ENCODE measurements at places on chromosomes 6 and 20. TPM values are rescaled to one million over a fixed set of nuclear protein-coding genes. Genes with fewer than 3 reads are reported as not detected.

- H3K27me3 ChIP-seq: peaks cover 20% of the 10 kb centered on the region
- no peaks in the 10 kb centered on the region for H3K4me1 ChIP-seq
- H3K27ac ChIP-seq: no peak overlapping the region
Observed at GRCh38 chr6:159122453-159122852, 46.7 kb upstream of the FNDC1 start.

POU5F1 gene
- total RNA-seq: not detected

NKX2-4 gene
- not detected for total RNA-seq

DNA sequence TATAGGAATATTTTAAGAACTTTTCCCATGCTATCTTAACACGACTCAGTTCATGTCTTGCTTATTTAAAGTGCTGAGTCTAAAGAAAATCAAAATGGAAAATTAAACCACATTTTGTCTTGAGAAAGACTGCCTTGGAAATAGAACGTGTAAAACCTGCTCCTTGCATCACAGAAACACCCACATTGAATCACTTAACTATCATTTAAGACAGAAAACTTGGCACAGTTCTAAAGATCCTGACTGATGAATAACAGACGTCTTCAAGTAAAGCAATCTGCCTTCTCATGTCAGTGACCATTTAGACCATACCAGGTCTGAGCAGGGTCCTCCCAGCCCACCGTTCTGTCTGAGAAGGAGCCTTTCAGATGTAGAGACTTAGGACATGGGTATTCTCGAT, 7.4 kb downstream of the PERP start:
- H3K4me3 ChIP-seq: no peak overlapping the region
- H3K27ac ChIP-seq: no peak overlapping the region
- no peak for DNase-seq

DNA sequence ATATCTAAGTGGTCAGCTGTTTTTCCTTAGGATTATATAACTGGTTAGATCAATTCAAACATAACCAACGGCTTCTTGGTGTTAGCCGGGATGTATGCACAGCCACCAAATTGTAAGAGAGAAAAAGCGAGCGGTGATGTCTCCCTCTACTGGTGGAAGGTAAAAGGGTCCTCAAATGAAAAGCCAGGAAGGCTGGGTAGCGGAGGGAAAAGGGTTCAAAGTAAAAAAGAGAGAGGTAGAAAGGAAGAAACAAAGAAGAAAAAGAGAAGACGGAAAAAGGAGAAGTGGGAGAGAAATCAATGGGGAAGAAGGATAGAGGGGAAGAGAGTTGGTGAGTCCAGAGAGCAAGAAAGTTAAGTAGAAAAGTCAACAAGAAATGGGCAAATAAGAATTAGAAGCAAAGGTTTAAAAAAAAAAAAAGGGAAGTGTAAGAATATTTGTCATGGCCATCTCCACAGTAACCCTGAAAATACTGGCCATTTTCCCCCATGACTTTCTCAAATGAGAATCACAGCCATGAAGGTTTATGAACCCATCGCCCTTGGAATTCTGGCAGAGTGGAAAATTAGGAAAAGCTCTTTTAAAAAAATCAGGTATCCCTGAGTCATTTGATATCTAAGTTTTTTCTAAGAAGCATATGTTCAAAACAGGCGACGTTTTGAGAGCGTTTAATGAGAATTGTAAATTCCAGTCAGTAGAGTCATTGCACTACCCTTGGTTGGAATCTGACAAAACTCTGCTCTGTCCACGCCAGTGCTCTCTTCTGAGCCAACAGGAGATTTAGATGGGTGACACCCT, 155.6 kb upstream of the SNX9 start:
- peaks cover 5% of the 10 kb centered on the region for H3K4me1 ChIP-seq
- no peak overlapping the region for H3K4me3 ChIP-seq
- peaks cover 4% of the 10 kb centered on the region for H3K27me3 ChIP-seq
- H3K27ac ChIP-seq: no peak overlapping the region

DNA sequence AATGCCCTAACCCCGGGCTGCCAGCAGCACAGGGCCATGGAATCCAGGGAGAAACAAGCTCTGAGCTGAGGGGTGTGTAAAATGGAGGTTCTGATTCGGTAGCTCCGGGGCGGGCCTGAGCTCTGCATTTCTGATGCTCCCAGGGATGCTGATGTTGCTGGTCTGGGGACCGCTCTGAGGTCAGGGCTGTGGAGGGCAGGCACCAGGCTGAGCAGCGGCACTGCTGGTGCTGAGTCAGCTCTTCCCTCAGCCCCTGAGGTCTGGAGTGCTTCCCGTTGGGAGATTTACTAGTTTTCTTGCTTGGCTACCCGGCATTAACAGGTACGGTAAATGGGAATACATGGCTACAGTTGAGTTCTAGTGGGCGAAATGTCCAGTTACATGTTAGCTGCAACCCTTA, 18.6 kb upstream of the CST3 start:
- no peak overlapping the region for H3K4me3 ChIP-seq
- H3K36me3 ChIP-seq: no peaks in the 10 kb centered on the region
- H3K27me3 ChIP-seq: peaks cover 10% of the 10 kb centered on the region
- DNase-seq: no peak

DNA sequence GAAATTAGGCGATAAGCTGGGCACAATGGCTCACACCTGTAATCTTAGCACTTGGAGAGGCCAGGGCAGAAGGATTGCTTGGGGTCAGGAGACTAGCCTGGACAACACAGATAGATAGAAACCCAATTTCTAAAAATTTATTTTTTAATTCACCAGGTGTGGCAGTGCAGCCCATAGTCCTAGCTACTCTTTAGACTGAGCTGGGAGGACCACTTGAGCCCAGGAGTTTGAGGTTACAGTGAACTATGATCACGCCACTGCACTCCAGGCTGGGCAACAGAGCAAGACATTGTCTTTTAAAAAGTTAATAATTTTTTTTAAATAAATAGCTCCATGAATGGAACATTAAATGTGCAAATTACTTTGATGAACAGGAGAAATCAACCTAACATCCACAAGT, 8.2 kb downstream of the ZNF318 start:
- H3K27ac ChIP-seq: no peak overlapping the region
- no peak overlapping the region for H3K4me3 ChIP-seq
- no peak for DNase-seq
- H3K36me3 ChIP-seq: peaks cover 57% of the 10 kb centered on the region
- H3K27me3 ChIP-seq: no peaks in the 10 kb centered on the region
- H3K4me1 ChIP-seq: peaks cover 3% of the 10 kb centered on the region

DNA sequence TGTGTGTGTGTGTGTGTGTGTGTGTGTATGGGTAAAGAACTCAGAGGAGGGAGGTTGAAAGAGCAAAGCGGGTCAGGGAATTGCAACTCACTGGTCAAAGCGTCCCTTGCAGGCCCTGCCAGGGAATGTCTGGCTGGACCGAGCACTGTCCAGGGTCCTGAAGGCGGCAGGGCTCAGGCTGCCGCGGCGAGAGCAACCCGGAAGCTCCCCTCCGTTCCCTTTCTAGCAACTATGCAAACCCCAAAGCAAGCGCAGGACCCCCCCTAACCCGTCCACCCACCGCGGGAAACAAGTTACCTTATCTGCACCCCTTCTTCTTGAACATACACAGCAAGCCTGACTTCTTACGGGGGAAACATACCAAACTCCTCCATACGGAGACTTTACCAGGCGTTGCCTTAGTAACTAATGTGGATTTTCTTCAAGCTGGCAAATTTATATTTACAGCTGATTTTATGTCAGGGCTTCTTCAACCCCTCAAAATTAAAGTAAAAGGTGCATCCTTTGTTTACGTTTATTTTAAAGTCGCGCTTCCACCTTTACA, 538 bp upstream of the GRM1 start:
- H3K27me3 ChIP-seq: peaks cover 30% of the 10 kb centered on the region
- no peaks in the 10 kb centered on the region for H3K36me3 ChIP-seq
- H3K27ac ChIP-seq: no peak overlapping the region
- peak; percentile 46 for DNase-seq

DNA sequence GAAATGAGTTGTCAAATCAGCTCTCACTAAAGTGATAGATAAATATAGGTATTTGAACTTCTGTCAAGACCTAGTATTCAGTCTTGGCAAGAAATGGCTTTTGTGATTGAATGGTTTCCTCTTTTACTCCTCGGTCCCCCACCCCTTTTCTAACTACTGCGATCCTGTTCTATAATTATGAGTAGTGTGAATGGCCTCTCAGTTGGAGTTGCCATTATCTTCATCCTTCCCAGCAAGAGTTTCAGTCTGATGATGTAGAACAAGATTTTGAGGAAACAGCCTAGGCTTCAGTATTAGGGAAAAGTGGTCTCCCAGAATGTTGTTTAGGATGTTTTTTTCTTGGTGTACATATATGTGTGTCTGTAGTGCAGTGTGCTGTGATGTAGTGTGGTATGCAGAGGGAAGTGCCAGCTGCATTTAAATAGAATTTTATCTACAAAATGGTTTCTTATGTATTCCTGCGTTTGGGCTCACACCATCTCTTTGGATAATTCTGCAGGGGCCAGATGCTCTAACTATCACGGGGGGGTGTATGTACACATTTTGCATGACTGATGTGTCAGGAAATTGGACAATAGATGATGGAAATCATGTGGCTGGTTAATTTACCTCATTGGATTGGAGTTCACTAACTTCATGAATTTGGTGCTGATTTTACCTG, 180.1 kb upstream of the MMS22L start:
- H3K27ac ChIP-seq: no peak overlapping the region
- no peaks in the 10 kb centered on the region for H3K36me3 ChIP-seq
- DNase-seq: no peak
- no peaks in the 10 kb centered on the region for H3K4me1 ChIP-seq

GRCh38 chr6:41216616-41217015, 11.5 kb upstream of the TREML4 start:
- H3K27ac ChIP-seq: no peak overlapping the region
- no peak for DNase-seq
- peaks cover 10% of the 10 kb centered on the region for H3K36me3 ChIP-seq
- no peaks in the 10 kb centered on the region for H3K4me1 ChIP-seq
- no peak overlapping the region for H3K4me3 ChIP-seq
- peaks cover 17% of the 10 kb centered on the region for H3K27me3 ChIP-seq

TSBP1 gene
- not detected for total RNA-seq

- H3K4me1 ChIP-seq: no peaks in the 10 kb centered on the region
- no peaks in the 10 kb centered on the region for H3K27me3 ChIP-seq
- no peak overlapping the region for H3K4me3 ChIP-seq
- DNase-seq: no peak
- H3K27ac ChIP-seq: no peak overlapping the region
- H3K36me3 ChIP-seq: no peaks in the 10 kb centered on the region
Observed at GRCh38 chr6:98044151-98044561, 761.1 kb upstream of the MMS22L start.

DNA sequence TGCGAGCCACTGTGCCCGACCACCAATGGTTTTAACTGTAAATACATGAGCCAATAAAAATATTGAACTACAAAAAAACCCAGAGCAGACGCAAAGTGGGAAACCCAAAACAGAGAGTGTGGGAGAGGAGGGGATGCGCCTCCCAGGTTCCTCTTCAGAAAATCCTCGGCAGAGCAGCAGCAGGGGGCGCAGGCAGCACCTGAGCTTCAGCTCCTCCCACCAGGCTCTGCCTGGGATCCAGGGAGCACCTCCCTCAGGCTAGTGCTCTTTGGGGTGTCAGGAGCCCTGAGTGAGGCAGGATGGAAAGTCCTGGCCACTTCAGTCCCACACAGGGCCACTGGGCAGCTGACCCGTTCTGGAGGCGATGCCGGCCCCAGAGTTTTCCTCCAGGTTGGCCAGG, 536.9 kb upstream of the CDH4 start:
- H3K4me3 ChIP-seq: no peak overlapping the region
- H3K4me1 ChIP-seq: no peaks in the 10 kb centered on the region
- no peaks in the 10 kb centered on the region for H3K36me3 ChIP-seq
- no peaks in the 10 kb centered on the region for H3K27me3 ChIP-seq
- no peak for DNase-seq

GRCh38 chr6:72824833-72825232, 203.0 kb downstream of the KCNQ5 start:
- peaks cover 8% of the 10 kb centered on the region for H3K4me1 ChIP-seq
- no peaks in the 10 kb centered on the region for H3K27me3 ChIP-seq
- DNase-seq: no peak
- no peak overlapping the region for H3K27ac ChIP-seq

DNA sequence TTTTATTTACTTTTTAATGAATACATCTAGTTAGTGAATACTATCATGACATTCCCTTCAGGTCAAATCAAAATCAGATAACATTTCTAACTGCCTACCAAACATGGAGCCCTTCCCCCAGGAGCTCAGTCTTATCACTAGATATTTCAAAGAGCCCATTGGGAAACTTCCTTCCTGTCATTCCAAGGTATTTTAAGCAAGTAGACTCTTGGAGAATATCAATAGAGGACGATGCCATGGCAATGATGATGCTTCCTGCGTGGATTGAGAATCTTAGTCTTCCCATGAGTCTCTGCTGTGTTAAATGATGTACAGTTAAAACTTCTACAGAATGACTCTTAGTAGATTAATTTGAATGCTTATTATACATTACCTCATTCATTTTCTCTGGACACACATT, 384.9 kb downstream of the CENPW start:
- H3K27ac ChIP-seq: no peak overlapping the region
- no peak for DNase-seq
- H3K36me3 ChIP-seq: no peaks in the 10 kb centered on the region
- no peaks in the 10 kb centered on the region for H3K4me1 ChIP-seq
- no peaks in the 10 kb centered on the region for H3K27me3 ChIP-seq

GJA10 gene
- total RNA-seq: 3.5 TPM

- no peaks in the 10 kb centered on the region for H3K27me3 ChIP-seq
- no peaks in the 10 kb centered on the region for H3K4me1 ChIP-seq
- H3K36me3 ChIP-seq: no peaks in the 10 kb centered on the region
- H3K27ac ChIP-seq: no peak overlapping the region
- H3K4me3 ChIP-seq: no peak overlapping the region
Observed at GRCh38 chr6:161830866-161831616, 557.2 kb upstream of the AGPAT4 start.

- H3K27me3 ChIP-seq: peaks cover 11% of the 10 kb centered on the region
- H3K27ac ChIP-seq: peak overlapping the region; percentile 44
- peaks cover 4% of the 10 kb centered on the region for H3K36me3 ChIP-seq
Observed at GRCh38 chr6:26571592-26572296, 25.0 kb upstream of the ABT1 start.

HFE gene
- 3.1 TPM for total RNA-seq

DNA sequence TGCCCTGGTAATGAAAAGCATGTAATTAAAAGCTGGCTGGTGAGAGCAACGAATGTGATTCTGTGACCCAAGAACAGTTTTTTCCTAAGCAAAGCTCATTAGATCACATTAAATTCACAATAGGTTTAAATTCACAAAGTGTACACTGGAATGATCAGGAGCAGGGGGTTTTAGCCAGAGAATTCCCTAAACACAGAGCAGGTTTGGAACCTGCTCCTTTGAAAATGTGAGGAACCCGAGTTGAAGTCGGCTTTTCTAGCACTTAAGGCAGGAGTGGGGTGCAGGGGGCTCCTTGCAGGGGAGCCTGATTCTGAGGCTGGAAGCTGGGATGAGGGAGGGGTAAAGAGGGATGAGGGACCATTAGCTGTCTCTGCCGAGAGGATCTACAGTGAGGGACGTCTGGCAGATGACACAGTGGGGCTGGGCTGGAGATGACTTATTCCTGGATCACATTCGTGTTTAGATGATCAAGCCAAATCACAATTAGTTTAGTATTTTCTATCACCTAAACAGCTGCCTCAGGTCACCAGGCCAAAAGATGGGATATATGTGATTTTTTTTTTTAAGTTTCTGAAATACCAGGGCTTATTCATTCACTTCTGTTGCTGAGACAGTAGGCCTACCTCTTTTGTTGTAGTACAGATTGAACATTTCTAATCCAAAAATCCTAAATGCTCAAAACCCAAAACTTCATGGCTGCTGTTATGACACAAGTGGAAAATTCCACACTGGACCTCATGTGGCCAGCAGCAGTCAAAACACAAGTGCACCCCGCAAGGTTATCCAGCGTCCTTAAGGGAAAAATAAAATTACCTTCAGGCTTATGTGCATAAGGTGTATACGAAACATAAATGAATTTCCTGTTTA, 93.1 kb upstream of the HIVEP1 start:
- no peaks in the 10 kb centered on the region for H3K36me3 ChIP-seq
- no peak for DNase-seq
- H3K27ac ChIP-seq: no peak overlapping the region
- no peak overlapping the region for H3K4me3 ChIP-seq
- H3K4me1 ChIP-seq: no peaks in the 10 kb centered on the region
